ENCODE measurements at places on chromosomes 16 and 17. TPM values are rescaled to one million over a fixed set of nuclear protein-coding genes. Genes with fewer than 3 reads are reported as not detected.

GRCh38 chr16:30837904-30838303, 50.9 kb upstream of the ZNF629 start:
- DNase-seq, result peak; percentile 31

DNA sequence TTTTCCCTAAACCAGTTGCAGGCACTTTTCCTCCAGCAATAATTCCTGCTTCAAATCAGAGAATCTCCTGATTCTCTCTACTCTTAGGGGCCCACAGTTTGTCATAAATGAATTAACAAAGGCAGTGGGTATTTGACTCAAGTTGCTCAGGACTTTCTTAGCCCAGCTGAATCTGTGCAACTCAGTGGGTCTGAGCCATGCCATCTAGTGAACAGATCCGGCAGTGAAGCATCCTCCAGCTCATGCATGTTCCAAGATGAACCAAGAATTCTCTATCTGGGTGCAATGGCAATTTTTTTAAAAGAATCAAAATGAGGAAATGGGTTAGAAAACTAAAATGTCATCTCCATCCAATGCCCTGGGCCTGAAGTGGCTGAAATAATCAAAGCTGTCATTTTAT, 575.2 kb upstream of the CDH11 start:
- DNase-seq, result no peak

DNA sequence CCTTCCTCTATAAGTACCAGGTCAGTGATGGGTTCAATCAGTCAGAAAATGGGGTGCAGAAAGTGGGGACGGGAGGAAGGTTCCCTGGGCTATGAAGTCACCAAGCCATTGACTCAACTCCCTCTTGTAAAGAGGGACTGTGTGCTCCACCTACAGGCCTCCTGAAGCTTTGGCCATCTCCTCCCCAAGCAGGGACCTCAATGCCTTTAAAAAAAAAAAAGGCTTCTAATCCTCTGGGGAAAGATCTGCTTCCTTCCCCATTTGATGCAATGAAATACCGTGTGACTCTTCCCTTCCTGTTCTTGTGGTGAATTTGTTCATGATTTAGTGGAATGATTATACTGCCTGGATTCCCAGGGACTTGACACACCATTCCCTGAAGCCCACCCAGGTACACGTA, 30.8 kb downstream of the VWA3A start:
- no peak for DNase-seq

GRCh38 chr17:46742565-46743270, 75.8 kb downstream of the WNT3 start:
- peak; percentile 70 for DNase-seq

DNA sequence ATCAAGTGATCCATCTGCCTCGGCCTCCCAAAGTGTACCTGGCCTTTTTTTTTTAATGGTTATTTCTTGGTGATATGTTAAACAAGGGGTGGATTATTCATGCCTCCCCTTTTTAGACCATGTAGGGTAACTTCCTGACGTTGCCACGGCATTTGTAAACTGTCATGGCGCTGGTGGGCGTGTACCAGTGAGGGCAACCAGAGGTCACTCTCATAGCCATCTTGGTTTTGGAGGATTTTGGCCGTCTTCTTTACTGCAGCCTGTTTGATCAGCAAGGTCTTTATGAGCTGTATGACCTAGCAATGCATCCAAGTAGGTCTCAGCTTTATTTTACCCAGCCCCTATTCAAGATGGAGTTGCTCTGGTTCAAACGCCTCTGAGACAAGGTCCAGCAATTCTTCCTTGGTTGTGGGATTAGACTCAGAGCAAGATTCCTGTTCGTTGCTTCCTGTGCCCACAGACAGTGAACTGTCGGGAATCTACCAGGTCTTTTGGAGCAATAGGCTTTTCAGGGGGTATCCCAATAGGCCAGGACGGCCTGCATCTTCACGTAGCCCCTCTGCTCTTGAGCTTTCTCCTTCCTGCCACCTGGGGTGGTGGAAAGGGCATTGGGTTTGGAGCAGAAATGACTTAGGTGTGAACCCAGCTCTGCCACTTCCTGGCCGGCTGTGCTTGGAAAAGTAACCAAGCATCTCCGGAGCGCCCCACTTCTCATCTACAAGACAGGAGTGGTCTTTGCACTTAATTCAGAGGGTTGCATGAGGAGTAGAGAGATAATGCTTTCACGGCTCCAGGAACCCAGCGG, 52.9 kb upstream of the SEC14L1 start:
- no peak for DNase-seq

DNA sequence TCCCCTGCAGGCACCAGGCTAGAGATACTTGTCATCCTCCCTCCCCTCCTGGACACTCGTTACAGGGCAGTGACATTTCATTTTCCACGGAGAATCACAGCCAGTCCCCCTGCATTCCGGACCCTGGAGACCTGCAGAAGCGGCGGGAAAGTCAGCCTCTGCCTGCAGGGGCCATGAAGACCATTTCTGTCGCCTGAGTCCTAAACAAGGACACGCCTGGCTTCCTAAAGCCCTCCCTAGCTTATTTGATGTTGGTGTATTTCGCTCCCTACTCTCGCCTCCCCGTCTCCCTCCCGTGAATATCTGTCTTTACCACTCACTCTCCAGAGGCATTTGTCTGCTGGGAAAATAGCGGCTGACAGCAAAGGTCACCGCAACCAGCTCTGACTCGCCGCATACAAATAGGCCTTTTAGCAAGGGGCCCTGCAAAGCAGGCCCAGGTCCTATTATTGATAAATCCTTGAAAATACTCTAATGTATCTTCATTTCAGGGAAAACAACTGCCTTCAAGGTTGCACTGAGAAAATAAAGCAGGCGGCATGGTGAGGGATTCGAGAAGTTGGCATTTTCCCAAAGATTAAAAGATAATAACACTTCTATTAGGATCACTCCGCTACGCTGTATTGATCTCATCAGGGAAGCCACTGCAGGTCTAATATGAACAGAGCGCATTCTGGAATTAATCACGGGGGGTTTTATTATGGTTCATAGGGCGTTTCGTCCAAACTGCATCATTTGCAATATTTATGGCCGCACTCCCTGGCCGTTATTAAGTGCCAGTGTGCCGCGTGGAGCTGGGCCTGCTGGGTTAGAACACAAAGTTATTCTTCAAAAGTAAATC, 447.1 kb upstream of the CDH5 start:
- DNase-seq, result no peak

GRCh38 chr16:15518381-15519351, 84.3 kb downstream of the BMERB1 start:
- no peak for DNase-seq

GRCh38 chr16:11783319-11784037, 13.6 kb downstream of the ZC3H7A start:
- peak; percentile 21 for DNase-seq

DNA sequence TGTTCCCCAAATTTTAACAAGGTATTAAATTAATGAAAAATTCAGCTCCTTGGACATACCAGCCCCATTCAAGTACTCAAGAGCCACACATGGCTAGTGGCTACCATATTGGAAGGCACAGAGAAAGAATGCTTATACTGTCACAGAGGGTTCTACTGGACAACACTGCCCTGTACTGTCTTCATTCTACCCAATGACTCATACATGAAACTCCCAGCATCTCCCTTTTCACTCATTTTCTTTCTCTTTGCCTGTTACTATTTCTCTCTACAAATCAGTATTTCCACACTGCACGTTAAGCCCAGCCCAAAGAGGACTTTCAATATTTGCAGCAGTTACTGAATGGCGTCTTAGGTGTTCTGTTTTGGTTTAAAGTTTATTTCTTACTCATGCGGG, 72.1 kb upstream of the RCVRN start:
- no peak for DNase-seq

- peak; percentile 6 for DNase-seq
Measured at GRCh38 chr17:21300601-21301571, 16.4 kb downstream of the MAP2K3 start.

GRCh38 chr16:86367291-86368072, 142.8 kb upstream of the FOXF1 start:
- no peak for DNase-seq

DNA sequence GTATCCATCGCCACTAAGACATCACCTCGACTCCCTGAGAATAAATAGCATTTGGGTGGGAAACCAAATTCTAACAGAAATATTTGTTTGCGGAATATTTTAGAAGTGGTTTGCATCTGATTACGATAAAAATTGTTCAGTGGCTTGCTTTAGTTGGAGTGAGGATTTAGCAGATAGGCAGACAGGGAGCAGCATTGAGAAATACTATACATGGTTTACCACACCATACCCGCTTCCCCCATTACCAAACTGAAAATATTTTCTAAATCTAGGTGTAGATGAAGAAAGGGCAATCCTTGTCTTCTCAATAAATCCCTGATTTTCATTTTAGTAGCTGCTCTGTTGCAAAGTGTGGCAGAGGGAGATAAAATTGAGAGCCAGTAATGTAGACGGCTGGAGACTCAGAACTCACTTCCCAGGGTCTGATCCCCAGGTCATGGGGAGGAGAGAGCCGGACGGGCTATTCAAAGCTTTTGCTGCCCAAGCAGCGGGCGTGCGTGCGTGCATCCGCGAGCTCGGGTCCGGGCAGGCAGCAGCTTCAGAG, 808 bp upstream of the BAHCC1 start:
- no peak for DNase-seq

- no peak for DNase-seq
Measured at GRCh38 chr16:48546774-48547173, 63.2 kb downstream of the N4BP1 start.

- DNase-seq, result peak; percentile 97
Measured at GRCh38 chr17:74203439-74204240, at the start of gene RPL38. Gene RPL38, plus strand, starts transcription at chr17:74203678. Its CDS starts 278 bp downstream, at chr17:74203956.

GRCh38 chr17:77829843-77830799, 128.4 kb upstream of the TNRC6C start:
- peak; percentile 70 for DNase-seq

GRCh38 chr16:52967744-52968143, 85.0 kb downstream of the CHD9NB start:
- no peak for DNase-seq

DNA sequence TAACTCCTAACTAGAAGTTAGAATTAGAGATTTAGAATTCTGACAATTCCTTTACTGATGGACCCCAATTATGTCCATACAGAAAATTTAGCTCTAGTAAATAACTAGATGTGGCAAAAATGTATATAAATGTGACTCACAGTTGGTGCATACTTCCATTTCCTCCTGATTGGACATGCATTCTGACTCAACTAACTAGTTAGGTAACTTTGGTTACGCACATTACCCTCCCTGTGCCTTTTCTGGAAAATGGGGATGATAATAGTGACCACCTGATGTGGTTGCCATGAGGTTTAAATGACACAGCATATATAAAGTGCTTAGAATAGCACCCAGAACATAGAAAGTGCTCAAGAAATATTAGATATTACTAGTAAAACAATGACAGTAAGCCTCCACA, 550.0 kb upstream of the SALL1 start:
- no peak for DNase-seq

- DNase-seq, result no peak
Measured at GRCh38 chr16:66924527-66925321, 611 bp downstream of the RRAD start.

DNA sequence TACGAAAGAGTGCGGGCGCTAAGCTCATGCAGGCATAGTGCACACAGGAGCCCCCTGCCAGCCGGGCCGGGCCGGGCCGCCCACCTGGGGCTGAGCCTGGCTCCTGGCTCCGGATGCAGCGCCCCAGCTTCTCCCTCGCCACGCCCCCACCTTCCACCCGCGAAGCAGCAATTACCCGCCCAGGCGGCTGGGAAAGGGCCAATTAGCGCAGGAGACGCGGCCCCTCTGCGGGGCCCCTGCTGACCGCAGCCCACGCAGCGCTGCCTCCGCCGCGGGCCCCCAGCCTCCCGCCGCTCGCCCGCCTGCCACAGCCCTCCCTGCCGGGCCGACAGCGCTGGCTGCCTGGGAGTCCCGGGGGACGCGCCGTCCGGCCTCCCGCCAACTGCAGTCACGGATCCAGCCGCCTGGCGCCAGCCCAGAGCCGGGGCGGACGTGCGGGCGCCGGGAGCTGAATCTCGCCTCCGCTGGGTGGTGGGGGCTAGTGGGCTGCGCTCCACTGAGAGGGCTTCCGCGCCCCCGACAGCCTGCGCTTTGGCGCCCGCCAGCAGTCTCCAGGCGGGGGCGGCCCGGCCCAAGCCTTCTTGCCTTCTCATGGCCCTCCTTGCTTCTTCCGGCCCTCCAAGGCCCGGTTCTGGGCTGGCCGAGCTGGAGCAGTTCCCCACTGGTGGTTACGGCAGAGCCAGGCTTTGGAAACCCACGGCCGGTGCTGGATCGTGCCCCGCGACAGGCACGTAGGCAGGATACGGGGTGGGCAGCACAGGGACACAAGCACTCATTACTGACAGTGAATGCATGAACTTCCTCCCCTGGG, 14.9 kb upstream of the CBFB start:
- peak; percentile 47 for DNase-seq

DNA sequence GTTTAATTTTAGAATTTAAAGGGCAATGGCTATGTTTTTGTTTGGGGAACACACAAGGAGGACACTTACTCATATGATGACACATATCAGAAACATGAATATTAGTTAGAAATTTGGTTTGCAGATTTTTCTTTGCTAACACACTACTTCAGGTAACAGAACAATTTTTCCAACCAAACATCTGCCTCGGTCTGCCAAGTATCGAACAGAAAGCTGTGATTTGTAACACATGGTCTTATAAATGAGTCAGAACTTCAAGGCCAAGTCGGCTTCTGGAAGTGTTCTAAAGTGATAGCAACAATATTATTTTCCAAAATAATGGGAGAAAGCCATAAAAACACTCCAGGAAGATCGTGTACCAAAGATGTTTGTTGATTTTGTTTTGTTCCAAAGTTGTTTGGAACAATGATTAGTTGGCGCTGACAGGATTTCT, 75.9 kb upstream of the PMFBP1 start:
- no peak for DNase-seq

DNA sequence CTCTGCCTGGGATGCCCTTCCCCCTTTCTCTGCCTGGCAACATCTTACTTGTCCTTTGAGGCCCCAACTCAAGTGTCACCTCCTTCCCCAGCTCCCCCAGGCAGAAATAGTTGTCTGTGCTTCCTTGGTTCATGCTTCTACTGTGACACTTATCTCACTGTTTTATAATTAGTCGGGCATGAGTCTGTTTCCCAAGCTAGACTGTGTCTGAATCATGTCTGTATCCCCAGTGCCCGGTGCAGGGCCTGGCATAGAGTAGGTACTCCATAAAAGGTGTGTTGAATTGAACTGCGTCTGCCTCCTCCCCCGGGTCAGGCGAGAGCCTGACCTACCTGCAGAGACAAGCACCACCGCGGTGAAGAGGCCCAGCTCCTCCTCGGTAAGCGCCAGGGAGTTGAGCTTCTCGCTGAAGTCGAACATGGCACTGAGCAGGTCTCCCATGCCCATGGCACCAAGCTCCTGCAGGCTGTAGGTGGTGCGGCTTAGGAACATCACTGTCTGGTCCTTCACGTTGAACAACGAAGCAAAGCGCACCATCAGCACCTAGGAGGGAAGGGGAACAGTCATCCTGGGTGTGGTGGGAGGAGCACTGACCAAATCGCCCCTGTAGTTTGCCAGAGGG, 6.7 kb downstream of the NR1D1 start:
- no peak for DNase-seq

SLC16A5 gene
- total RNA-seq, result not detected

LRRC59 gene
- 234 TPM for total RNA-seq

TANC2 gene
- 3.1 TPM for total RNA-seq

CCL8 gene
- not detected for total RNA-seq

GP1BA gene
- not detected for total RNA-seq

ATP2A1 gene
- total RNA-seq, result 0.04 TPM

CDC6 gene
- 48.0 TPM for total RNA-seq

G6PC1 gene
- total RNA-seq, result not detected

CCDC200 gene
- not detected for total RNA-seq

TRPV3 gene
- total RNA-seq, result not detected

Data from H4 (cell line).